GF-D8 (cell line): ENCODE measurements at places on chromosomes 4 and X.

- no peak for DNase-seq
Measured at GRCh38 chrX:14753441-14753840, 119.4 kb downstream of the FANCB start.

DNA sequence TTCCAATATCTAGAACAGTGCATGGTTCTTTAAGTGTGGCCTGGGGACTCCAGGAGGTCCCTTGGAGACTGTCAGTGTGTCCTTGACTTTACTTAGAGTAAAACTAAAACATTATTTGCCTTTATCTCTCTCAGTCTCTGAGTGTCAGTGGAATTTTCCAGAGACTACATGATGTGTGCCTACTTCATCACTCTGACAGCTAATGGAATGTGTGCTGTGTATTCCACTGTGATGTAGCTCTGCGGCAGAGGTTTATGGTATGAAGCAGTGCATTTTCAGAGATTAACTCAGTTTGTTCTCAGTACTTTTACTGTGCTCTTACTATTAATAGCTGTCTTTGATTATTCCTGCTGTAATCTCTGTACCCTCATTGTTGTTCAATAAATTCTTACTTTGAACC, 85.6 kb downstream of the MANBA start:
- DNase-seq = no peak

DNA sequence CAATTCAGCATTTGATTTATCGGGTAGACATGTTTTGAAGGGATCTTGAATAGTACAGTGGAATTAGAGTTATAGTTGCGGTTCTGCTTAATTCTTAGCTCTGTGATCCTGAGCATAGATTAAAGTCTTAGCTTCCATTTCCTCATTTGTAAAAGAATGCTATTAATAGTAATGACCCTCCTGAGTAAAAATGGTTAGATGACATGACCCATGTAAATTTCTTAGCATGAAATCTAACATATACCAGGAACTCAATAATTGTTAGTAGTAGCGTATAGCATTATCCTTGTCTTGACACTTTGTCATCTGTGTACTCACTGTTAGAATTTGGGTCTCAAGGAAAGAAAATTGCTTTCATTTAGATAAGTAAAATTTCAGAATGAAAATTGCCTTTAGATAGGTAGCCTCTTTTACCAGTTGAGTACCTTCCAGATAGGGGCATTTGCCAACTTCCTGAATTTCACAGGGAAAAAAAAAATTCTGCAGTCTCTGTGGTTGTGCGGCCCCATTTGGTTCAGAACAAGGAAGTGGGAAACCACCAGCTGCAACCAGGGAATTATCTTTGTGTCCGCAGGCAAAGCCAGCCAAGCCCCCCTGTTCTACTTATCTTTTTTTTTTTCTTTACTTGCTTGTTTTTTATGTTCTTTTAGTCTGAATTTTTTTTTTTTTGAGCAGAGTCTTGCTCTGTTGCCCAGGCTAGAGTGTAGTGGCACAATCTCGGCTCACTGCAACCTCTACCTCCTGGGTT, 86.9 kb downstream of the TMEM164 start:
- peak; percentile 79 for DNase-seq

- no peak for DNase-seq
Measured at GRCh38 chrX:135434258-135435138, 12.8 kb downstream of the SMIM10L2A start.

GRCh38 chr4:26542991-26543390, 40.9 kb upstream of the TBC1D19 start:
- no peak for DNase-seq

- no peak for DNase-seq
Measured at GRCh38 chr4:70687392-70687791, 940 bp upstream of the UTP3 start.

GRCh38 chr4:183599690-183600089, 59.3 kb downstream of the RWDD4 start:
- DNase-seq = no peak

DNA sequence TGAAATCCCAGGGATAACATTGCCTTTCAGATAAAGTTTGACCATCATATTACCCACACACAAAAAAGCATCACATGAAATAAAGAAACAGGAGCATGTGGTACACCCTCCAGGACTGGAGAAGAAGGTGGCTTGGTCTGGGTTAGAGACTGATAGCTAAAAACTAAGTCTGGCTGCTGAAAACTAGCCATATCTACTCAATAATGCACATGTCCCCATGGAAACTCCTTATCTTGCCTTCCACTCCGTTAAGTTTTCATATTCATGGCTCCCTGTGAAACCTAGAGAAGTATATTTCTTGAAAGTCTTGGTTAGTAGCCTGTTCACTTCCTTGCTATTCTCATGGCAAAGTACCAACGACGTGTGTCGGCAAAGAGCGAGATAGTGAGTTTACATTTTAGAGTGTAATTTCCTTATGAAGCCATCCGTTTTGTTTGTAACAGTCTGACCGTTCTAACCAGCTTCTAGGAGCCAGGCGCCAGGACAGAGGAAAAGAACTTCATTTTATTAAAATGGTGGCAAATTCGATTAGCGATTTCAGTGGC, 6.7 kb upstream of the DCTD start:
- DNase-seq = no peak

- no peak for DNase-seq
Measured at GRCh38 chr4:67035501-67035900, 509.8 kb downstream of the CENPC start.

DNA sequence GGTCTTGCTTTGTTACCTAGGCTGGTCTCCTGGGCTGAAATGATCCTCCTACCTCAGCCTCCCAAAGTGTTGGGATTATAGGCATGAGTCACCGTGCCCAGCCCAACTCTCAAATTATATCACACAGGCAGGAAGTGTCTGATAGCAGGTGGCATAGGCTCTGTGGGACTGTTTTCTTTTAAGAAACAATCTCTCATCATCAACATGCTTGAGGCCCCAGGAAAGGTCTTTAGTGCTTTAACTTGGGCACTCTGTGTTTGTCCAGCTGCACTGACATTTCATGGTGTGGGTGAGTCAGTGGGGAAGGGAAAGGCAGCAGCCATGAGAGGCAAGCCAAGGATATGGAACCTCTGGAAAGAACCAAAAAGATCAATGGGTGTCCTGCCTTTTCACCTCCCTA, 88.1 kb upstream of the TSPAN5 start:
- no peak for DNase-seq
